ENCODE measurements at places on chromosomes 5 and 9.

- no peak for DNase-seq
Measured at GRCh38 chr5:42606464-42606869, 150.2 kb upstream of the CCDC152 start.

- no peak for DNase-seq
Measured at GRCh38 chr5:111453295-111453694, 59.0 kb downstream of the STARD4 start.

GRCh38 chr5:137741718-137742117, 5.8 kb upstream of the KLHL3 start:
- DNase-seq = no peak

DNA sequence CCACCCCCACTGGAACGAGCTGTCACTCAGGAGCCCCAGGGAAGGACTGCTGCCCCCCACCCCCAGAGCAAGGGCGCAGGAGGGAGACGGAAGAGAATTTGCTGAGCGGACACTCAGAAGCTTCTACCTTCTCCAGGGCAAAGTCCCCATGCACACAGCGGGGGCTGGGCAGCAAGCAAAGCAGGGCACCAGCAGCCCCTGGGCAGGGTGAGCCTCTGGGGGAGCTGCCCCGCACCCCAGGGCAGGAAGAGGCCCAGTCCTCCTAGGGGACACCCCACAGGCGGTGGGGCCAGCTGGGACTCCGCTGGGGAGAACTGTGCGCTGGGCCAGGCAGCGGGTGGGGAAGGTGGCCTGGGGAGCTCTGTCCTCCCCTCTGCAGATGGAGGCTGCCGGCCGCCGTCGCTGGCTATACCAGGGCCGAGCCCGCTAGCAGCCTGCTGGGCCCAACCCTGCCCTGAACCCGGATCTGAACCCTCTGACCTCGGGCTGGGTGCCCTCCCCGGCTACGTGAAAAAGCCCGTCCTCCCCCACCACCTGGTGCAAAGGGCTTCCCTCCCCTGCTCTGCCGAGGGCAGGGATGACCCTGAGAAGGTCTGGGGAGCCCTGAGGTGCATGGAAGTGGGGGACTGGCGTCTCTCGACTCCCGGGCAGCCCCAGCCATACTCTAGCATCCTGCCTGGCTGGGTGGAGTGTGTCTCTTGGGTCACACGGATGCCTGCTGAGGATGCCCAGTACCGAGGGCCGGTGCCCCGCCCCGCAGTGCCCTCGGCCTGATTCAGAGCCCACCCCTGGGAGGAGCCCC, 597 bp upstream of the SLC34A3 start:
- DNase-seq = no peak

DNA sequence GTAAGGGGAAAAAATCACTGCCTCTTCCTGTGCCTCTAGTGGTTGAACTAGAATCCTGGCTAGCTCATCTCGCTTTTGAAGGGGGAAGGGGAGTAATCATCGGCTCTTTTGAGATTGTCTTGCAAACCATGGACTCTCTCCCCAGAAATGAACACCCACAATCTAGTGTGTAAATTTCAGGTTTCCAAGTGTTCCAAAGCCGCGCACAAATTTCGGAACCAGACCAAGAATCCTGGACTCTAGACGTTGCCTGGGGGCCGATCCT, 4.9 kb upstream of the FOXE1 start:
- no peak for DNase-seq

GRCh38 chr5:16057277-16057676, 122.3 kb downstream of the MARCHF11 start:
- DNase-seq = no peak

DNA sequence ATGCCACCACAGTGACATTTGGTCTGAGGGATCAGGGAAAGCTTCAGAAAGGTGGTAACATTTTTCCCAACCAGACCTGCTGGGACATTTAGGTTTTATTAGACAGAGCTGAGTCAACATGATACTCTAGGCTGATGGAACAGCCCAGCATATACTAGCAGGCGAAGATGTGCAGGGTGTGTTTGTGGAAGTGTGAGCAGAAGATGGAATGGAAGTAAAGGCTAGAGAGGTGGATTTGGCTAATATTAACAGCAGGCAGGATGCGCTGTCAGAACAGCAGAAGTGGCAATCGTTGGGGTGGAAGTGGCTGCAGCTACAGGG, 340.6 kb downstream of the ASTN2 start:
- no peak for DNase-seq

- peak; percentile 20 for DNase-seq
Measured at GRCh38 chr9:105656131-105656921, 5.9 kb upstream of the TAL2 start.

GRCh38 chr5:73964352-73964865, 338.4 kb downstream of the ARHGEF28 start:
- no peak for DNase-seq

DNA sequence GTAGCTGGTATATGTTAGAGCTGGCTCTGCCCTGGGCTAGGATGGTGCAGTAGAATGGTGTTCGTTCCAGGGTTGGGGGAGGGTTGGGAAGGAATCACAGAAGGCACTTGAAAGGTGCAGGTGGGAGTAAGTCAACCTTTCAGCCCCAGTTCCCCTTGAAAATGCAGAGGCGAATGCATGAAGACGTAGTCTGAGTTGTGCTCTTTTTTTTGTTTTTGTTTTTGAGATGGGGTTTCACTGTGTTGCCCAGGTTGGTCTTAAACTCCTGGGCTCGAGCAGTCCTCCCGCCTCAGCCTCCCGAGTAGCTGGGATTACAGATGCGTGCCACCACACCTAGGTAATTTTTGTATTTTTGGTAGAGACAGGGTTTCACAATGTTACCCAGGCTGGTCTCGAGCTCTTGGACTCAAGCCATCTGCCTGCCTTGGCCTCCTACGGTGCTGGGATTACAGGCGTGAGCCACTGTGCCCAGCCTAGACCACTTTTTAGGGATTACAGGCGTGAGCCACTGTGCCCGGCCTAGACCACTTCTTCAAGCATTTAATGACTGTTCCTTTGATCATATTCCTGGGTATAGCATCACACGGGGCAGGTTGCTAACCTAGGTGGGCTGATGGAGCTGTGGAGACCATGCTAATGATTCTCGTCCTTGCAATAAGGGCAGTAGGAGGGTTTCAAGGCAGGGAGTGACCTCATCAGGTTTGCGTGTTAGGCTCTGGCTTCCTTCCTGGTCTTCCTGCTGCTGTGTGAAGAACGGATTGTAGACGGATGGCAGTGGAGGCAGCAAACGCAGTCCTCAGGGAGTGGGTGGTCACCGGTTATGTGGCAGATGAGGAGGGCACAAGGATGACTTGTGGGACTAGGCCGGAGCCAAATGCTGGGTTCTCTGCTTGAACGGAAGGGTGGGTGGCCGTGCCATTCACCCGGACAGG, 13.7 kb downstream of the EHMT1 start:
- DNase-seq = no peak
